ENCODE measurements at places on chromosomes 2 and 18. TPM values are rescaled to one million over a fixed set of nuclear protein-coding genes. Genes with fewer than 3 reads are reported as not detected.
A peak's percentile ranks its signal among the peaks of the same experiment; 100 is the strongest.

The FAM161A gene
- 2.3 TPM for total RNA-seq

DNA sequence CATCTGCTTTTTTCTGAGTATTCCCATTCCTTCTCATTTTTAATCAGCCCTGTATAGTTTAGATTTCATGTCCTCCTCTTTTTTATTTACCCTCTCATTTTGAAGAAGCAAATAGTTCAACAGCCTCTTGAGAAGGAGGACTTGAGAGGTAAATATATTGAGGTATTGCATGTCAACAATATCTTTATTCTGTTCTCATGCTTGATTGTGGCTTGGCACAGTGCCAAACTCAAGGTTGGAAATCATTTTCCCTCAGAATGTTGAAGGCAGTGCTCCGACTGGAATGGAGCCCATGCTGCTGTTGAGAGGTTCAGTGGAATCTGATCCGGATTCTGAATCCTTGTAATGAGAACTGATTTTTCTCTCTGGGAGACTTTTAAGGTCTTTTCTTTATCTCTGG, 31.0 kb upstream of the GALNT3 start:
- DNase-seq = peak; percentile 62

DNA sequence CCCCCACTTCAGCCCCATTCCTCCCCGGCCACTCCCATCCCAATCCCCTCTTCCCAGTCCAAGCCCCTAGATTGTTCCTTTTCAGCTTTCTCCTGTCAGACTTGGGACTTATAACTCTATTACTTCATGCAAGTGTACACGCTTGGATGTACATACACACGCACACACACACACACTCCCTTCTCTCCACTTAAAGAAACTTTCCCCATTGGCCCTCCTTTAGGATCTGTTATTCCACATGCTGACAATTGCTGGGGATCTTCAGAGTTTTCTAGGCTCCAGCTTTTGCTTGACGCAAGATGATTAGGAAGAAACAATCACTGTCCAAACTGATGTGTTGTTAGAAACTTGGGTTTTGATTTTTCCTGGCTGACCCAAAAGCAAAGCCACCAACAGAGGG, 75.4 kb downstream of the CDK15 start:
- DNase-seq = no peak

- no peak for DNase-seq
These were observed 17.2 kb upstream of the ASXL3 start for GRCh38 chr18:33560686-33561370.

GRCh38 chr2:11582862-11583752, 49.3 kb downstream of the GREB1 start:
- DNase-seq = peak; percentile 65

GRCh38 chr2:195779491-195779890, 122.5 kb downstream of the SLC39A10 start:
- DNase-seq = peak; percentile 13

The KIF5C gene
- total RNA-seq = 0.32 TPM

- no peak for DNase-seq
These were observed 36.7 kb downstream of the AFF3 start for GRCh38 chr2:100105678-100106054.

- DNase-seq = no peak
These were observed 175.0 kb upstream of the HNRNPA3 start for GRCh38 chr2:177037569-177037968.

DNA sequence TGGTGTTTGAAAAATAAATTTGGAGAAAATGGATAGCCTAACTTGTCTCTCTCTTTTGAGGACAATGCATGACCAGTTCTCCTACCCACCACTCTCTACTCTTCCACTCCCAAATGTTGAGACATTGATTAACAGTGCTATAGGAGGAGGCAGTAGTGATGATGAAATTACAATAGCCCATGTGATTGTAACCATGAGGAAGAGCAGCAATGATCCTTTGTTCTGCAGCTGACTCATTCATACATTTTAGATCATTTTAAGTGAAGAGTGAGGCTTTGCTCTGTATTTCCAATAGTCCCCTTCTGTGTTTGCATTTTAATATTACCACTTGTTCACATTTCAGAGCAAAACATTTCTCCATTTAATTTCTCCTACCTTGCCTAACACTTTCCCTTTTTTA, 592.3 kb downstream of the THSD7B start:
- no peak for DNase-seq

DNA sequence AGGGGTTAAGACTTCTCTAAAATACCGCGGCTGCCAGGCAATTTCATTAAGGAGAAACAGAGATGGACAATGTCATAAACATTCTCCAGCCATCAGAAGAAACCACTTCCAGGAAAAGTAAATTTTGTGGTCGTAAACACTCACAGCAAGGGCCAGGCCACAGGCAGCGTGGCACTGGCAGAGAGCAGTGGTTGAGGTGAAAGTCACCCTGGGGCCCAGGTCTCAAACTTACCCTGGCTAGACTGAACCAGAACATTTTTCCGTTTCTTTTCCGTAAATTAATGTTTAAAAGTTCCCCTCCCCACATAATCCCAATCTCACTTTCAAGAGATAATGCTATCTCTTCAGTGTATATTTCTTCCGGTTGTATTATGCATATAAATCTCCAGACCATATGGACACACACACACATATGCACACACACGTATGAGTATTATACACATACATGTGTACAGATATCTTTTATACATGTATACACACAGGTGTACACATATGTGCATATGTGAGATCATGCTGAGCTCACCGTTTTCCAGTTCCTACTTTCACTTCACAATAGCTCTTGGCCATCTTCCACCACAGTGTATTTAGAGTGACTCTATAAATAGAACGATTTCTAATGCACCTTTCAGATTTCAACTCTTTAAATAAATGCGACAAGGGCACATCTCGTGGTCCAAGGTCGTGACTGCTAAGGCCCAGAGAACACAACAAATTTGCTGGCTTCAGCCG, 90.1 kb downstream of the MALT1 start:
- DNase-seq = no peak

DNA sequence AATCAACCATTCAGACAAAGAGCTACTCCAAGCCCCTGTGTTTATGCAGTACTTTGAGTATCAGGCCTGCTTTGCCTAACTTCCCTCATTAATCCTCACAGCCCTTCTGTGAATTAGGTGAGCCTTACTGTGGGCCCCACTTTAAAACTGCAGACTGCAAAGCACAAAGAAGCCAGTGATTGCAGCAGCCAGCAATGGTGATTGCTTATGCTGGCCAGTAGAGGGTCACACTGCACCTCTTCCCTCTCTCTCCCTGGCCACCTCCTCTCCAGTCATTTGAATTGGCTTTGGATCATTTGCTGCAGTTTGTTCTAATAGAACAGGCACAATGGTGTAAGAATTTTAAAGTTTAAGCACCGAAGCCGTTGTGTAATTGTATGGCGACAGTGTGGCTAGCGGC, 229.9 kb downstream of the AGPS start:
- DNase-seq = no peak

The KIF1A gene
- 0.75 TPM for total RNA-seq

- DNase-seq = no peak
These were observed 44.2 kb downstream of the VSNL1 start for GRCh38 chr2:17584689-17585088.

DNA sequence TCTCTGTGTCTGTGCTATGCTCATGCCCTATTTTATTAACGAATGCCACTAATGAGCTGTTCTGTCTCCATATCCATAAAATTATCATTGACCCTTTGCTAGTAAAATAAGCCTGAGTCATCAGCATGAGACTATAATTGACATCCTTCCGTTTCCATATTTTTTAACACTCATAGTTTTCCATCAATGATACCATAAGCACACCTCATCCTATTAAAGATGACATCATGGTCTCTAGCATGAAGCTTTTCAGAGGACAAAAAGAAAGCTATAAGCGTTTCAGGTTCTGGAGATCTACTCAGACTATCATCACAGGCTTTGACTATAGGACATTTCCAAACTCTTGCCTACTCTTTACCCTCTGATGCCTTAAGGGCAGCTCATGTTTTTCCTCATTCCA, 1.2 kb upstream of the DSC2 start:
- DNase-seq = no peak

- DNase-seq = peak; percentile 81
These were observed 96.3 kb upstream of the THUMPD2 start for GRCh38 chr2:39875182-39875913.

The DNER gene
- total RNA-seq = 3.5 TPM

DNA sequence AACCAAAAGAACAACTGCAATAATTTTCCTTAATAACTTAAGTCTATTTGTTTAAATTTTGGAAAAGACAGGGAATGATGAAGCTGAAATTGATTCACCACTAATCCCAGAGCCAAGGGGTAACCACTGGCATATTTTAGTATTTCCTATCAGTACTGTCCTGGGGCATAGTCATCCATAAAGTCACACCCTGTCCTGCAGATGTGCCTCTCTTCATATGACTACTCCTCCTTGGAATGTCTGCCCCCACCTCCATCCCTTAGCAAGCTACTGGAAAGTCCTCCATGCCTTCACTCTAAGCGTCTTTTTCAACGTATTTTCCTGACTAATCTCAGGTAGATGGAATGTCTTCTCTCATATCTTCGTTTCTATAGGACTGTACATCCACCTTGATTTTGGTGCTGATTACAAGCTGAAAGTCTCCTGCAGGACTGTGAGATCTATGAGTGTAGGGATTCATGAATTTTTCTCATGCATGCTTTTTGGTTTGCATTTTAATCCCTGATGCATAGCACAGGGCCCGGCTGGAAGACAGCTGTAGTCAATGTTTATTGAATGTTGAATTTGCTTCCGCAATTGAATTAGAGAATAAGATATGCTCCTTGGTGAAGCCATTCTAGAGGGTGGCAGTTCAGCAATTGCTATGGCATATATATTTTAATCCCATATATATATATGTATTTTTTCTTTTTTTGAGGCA, 85.6 kb downstream of the MOGAT1 start:
- peak; percentile 96 for DNase-seq

DNA sequence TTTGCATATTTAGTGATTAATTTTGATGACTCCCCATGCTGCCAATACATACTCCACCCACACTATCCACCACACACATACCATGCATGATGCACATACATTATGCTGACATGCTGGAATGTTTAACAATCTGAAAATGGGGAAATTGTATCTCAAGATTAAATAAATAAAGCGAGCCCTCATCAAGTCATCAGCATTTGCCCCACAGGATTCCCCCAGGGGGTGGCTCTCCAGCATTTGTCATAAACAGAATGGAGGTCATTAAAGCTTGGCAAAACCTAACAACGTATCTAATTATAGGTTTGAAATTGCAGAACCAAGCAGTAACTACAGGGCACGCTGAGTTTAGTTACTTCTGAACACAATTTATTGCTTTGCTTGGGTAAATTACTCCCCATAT, 141.2 kb upstream of the TACR1 start:
- no peak for DNase-seq

DNA sequence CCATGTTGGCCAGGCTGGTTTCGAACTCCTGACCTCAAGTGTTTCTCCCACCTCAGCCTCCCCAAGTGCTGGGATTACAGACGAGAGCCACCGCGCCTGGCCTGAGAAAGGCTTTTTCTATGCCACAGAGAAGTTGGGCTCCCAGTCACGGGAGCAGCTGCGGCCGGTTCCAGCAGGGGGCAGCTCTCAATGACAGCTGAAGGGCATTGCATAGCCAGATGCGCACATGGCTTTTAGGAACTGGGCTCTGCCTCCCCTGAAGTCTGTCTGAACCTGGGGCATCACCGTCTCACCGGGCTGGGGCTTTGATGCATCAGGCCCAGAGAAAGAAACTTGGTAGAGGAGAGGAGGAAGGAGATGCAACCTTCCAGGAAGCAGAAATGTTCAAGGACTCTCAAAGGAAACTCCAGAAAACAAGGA, 84.2 kb upstream of the LAPTM4A start:
- peak; percentile 72 for DNase-seq

The MAP3K19 gene
- not detected for total RNA-seq

- DNase-seq = no peak
These were observed 8.1 kb downstream of the MBP start for GRCh38 chr18:77124452-77124922.

- no peak for DNase-seq
These were observed 412.1 kb downstream of the TSN start for GRCh38 chr2:122167515-122167914.

DNA sequence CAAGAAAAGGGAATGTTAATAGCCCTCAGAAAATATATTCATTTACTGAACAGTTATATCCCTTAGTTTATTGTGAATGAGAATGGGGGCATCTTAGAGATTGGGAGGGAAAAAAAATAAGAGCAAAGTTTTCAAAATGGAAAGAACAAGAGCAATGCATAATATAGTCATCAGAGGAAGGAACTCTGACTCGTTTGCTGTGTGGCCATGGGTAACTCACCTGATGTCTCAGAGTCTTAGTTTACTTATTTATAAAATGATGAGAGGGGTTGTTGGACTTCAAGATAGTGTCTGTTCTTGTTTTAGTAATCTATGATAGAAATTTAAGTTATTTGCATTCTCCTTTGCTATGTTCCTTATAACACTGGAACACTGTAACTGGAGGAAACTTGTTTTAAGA, 70.7 kb downstream of the EML4 start:
- no peak for DNase-seq
